ENCODE measurements at places on chromosomes 6 and 20.

DNA sequence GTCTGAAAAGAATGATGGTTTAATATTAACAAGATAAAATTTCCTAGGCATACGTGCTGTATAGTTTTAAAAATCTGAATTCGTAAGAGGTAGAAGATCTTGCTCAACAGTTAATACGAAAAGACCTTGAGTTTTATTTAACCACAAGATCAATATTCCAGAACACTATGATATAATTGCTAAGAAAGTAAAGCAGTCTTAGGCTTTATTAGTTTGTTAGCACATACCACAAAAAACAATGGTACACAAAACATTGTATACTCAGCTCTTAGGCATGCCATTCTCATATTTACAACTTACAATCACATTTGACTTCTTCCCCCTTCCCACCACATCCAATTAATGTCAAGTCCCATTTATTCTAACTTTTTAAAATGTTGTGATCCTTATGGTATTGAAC lies 24.4 kb upstream of the STXBP5 start:
- no peaks in the 10 kb centered on the region for H3K4me1 ChIP-seq
- peaks cover 4% of the 10 kb centered on the region for H3K27me3 ChIP-seq
- H3K27ac ChIP-seq = no peak overlapping the region
- no peak overlapping the region for H3K4me3 ChIP-seq
- no peak for DNase-seq

DNA sequence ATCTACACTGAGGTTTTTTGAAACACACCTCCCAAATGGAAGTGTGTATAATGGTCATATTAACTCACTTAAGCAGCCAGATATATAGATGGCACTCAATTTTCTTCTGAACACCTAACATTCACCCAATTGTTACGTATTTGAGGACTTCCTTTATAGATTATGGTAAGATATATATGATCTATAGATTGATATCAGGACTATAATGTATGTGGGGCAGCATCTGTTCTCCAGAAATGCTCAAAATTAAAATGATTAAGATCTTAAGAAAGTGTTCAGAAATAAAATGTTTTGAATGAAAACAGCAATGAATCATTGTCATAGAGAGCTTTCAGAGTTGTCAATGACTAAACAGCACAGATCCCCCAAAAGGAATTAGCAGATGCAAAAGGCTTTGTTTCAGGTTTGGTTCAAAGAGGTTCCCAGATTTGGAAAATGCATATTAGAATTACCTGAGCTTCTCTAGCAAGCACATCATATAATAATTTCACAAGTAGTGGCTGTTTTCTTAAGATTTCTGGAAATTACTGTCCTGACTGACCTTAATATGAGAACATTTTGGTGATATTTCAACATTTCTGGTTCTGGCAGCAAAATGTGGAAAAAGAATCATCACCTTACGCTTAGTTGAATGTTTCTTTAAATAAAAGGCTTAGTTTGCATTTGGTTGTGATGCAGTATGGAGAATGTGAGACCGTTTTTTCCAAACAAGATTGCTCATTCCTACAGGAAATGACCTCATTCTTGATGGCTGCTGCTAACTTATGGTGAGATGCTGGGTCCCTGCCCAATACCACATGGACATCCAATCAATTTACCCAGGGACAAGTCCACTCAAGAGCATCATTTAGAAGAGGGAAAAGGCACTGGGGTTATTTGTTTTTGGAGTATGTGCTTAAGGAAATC lies 31.5 kb downstream of the TRAF3IP2 start:
- peaks cover 47% of the 10 kb centered on the region for H3K36me3 ChIP-seq
- no peaks in the 10 kb centered on the region for H3K4me1 ChIP-seq
- no peak overlapping the region for H3K4me3 ChIP-seq
- H3K27me3 ChIP-seq = no peaks in the 10 kb centered on the region
- H3K27ac ChIP-seq = peak overlapping the region; percentile 15
- no peak for DNase-seq

DNA sequence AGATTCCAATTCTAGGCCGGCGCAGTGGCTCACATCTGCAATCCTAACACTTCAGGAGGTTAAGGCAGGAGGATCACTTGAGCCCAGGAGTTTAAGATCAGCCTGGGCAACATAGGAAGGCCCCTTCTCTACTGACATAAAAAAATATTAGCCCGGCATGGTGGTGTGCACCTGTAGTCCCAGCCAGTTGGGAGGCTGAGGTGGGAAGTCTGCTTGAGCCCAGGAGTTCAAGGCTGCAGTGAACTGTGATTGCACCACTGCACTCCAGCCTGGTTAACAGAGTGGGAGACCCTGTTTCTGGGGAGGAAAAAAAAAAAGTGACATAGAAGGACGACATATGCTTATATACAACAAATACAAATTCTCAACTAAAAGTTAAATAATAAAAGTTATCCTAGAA lies 30.9 kb downstream of the B4GALT5 start:
- peak overlapping the region; percentile 91 for H3K27ac ChIP-seq
- no peaks in the 10 kb centered on the region for H3K27me3 ChIP-seq
- DNase-seq = no peak
- H3K4me1 ChIP-seq = peaks cover 77% of the 10 kb centered on the region
- H3K4me3 ChIP-seq = peak overlapping the region; percentile 51

DNA sequence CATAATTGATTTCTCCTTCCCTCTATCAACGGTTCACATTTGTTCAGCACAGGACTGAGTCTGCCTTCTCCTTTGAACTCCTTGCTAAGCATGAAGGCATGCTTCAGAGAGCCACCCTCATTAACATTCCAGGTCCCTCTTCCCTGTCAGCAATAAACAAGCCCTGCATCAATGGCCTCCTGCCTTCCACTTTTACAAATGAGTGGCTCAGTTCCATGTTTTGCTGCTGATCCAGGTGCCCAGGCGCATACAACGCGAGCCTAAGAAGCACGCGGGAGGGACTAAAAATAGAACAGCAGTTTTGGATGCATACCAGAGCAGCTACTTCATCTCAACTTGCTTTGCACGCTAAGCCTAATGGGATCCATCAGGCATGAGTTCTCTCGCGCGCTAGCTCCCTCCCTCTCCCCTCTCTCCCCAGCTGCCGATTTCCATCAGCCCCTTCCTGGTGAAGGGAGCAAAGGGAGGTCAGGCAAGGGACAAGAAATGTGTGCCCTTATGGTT lies 53.4 kb downstream of the TRAF3IP2 start:
- no peak for DNase-seq
- no peaks in the 10 kb centered on the region for H3K4me1 ChIP-seq
- H3K27me3 ChIP-seq = no peaks in the 10 kb centered on the region
- H3K27ac ChIP-seq = no peak overlapping the region

GRCh38 chr20:38196592-38196991 lies 31.5 kb upstream of the TGM2 start:
- H3K27me3 ChIP-seq = peaks cover 17% of the 10 kb centered on the region
- H3K27ac ChIP-seq = no peak overlapping the region
- H3K36me3 ChIP-seq = peaks cover 3% of the 10 kb centered on the region
- H3K4me1 ChIP-seq = no peaks in the 10 kb centered on the region
- no peak for DNase-seq

DNA sequence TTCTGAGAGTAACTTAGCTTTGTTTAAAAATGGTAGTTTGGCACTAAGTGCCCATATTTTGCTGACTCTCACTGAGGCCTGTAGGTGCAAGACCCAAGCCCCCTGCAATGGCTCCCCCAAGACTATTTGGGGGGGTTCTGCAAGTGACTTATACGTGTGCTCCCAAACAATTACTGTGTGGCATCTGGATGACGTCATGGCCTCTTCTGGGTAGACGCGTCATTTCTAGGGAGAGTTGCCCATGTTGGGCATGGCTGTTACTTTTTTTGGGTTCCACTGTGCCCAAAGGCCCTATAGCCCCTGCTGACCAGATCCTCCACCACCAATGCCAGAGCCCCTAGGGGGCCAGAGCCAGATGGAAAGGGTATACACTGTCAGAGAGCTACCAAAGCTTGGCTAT lies 110.3 kb upstream of the MYLIP start:
- H3K4me3 ChIP-seq = no peak overlapping the region
- H3K4me1 ChIP-seq = no peaks in the 10 kb centered on the region
- DNase-seq = no peak
- H3K36me3 ChIP-seq = no peaks in the 10 kb centered on the region

GRCh38 chr6:36116066-36116864 lies 14.0 kb upstream of the MAPK13 start:
- peak overlapping the region; percentile 65 for H3K4me3 ChIP-seq
- H3K36me3 ChIP-seq = peaks cover 22% of the 10 kb centered on the region
- H3K27me3 ChIP-seq = no peaks in the 10 kb centered on the region
- DNase-seq = no peak
- peak overlapping the region; percentile 96 for H3K27ac ChIP-seq

DNA sequence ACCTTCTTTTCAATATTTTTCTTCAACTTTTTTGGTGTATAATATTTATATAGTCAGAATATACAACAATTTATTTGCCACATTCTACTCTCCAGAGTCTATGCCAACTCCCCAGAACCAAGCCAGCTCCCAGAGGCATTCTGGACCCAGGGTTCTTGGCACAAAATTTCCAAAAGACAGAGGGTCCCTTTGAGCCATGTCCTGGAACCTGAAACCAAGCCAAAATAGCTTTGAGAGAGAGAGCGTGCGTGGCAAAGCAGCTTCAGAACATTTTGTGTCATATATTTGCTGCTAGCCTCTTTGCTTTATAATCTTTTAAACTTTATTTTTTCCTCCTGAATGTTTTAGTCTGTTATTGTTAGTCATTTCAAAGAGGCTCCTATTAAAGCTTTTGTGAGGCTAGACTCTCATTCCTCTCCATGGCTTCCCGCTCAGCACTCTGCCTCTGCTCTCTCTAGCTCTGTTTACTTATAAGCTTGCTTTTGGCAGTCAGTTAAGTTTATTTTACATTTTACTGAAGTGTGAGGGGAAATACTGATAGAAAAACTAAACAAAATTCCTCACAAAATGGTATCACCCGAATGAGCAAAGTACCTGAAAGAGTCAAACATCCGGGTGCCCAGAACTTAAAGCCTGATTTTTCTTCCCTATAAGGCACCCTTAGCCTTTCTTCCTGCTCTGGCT lies 605.1 kb upstream of the ID4 start:
- H3K4me1 ChIP-seq = no peaks in the 10 kb centered on the region
- no peak for DNase-seq
- H3K27ac ChIP-seq = no peak overlapping the region
- H3K4me3 ChIP-seq = no peak overlapping the region

DNA sequence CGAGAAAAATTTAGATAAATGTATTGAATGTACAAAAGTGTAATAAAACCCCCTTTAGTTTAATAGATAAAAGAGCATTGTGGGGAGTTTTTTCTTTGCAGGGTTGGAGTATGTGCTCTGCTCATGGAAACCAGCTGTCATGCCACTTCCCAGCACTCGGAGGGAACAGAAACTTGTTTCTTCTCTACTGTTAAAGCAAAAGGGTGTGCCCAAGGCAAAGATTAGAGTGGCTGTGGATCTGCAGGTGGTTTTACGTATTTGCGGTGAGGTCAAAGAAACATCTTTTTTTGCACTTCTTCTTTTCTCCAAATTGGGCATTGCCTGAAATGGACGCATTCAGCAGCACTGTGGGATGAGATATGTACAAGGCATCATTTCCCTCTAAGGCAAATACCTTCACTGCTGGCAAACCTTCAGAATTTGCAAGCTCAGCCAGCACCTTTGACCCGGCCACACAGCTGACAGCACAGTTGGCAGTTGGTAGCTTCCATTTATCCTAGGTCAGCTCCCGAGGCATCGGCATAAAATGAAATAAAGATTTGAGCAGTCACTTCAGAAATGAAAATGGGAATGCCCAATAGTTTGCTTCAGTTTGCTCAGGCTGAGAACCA lies 178.4 kb upstream of the EYA4 start:
- DNase-seq = no peak
- H3K36me3 ChIP-seq = no peaks in the 10 kb centered on the region
- H3K27me3 ChIP-seq = no peaks in the 10 kb centered on the region
- H3K4me1 ChIP-seq = no peaks in the 10 kb centered on the region
- no peak overlapping the region for H3K4me3 ChIP-seq

DNA sequence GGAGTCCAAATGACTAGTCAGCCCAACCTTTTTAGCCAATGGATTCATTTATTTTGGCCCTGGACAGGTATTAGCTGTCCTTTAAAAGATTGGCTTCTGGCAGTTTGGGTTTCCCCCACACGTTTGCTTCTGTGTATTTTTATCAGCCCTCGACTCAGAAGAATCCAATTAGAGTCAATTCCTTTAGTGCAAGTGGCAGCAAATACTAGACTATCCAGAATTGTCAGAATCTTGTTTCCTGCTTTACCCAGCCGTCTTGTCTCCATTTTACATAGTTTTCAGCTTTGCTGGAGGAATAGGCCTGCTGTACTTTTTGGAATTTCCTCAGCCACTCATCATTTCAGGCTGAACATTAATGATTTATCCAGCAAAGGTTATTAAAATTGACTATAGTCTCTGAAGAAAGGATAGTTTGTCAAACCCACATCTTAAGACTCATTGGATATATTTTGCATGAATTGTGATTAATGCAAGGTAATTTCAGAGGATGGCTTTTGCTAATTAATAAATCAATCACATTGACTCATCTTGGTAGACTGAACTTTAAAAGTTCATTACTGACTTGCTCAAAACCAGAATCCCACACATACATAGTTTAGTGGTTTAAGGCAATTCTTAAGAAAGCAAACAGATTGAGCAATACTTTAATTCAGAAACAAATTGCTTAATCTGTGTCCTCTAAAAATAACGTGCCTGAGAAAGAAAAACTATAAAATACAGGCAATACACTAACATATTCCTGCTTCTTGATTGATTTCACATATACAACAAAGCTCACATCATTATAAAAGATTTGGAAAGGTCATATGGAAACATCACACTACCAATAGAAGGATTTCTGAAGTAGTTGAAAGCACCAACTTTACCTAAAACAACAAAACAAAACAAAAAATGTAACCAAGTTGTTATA lies 62.9 kb upstream of the ZNF217 start:
- no peaks in the 10 kb centered on the region for H3K36me3 ChIP-seq
- no peaks in the 10 kb centered on the region for H3K27me3 ChIP-seq
- no peak overlapping the region for H3K4me3 ChIP-seq

DNA sequence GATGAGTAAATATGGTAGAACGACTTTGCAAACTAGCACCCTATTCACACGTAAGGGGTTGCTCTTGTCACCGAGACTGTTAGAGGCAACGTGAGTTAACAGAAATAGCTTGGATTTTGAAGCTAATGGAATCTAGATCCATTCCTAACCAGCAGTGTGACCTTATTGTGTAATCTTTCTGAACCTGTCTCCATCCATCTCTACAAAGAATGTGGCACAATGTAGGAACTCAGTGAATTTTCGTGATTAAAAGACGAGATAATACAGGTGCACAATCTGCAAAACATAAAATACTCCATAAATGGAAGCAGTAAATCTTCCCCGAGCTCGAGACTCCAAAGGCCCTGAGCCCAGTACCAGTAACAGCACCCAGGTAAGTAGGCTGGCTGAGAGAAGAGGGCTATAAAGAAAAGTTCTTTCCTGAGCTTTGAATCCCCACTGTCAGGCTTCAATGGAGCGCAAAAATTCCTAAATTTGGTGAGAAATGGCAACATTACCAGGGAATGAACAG lies 801 bp upstream of the KIFC1 start:
- peak overlapping the region; percentile 90 for H3K27ac ChIP-seq
- DNase-seq = no peak

- no peak for DNase-seq
- H3K4me3 ChIP-seq = no peak overlapping the region
- H3K36me3 ChIP-seq = no peaks in the 10 kb centered on the region
- H3K27ac ChIP-seq = peak overlapping the region; percentile 38
- H3K4me1 ChIP-seq = peaks cover 22% of the 10 kb centered on the region
These were observed 95.5 kb downstream of the PPP1R14C start for GRCh38 chr6:150238336-150238741.

- H3K4me1 ChIP-seq = no peaks in the 10 kb centered on the region
- no peak for DNase-seq
- H3K27ac ChIP-seq = no peak overlapping the region
- H3K36me3 ChIP-seq = no peaks in the 10 kb centered on the region
- no peak overlapping the region for H3K4me3 ChIP-seq
- H3K27me3 ChIP-seq = no peaks in the 10 kb centered on the region
These were observed 751.6 kb downstream of the EYS start for GRCh38 chr6:64955435-64955848.
